ENCODE measurements at places on chromosomes 12 and 14. TPM values are rescaled to one million over a fixed set of nuclear protein-coding genes. Genes with fewer than 3 reads are reported as not detected.
A peak's percentile ranks its signal among the peaks of the same experiment; 100 is the strongest.

The IAPP gene
- total RNA-seq = not detected

DNA sequence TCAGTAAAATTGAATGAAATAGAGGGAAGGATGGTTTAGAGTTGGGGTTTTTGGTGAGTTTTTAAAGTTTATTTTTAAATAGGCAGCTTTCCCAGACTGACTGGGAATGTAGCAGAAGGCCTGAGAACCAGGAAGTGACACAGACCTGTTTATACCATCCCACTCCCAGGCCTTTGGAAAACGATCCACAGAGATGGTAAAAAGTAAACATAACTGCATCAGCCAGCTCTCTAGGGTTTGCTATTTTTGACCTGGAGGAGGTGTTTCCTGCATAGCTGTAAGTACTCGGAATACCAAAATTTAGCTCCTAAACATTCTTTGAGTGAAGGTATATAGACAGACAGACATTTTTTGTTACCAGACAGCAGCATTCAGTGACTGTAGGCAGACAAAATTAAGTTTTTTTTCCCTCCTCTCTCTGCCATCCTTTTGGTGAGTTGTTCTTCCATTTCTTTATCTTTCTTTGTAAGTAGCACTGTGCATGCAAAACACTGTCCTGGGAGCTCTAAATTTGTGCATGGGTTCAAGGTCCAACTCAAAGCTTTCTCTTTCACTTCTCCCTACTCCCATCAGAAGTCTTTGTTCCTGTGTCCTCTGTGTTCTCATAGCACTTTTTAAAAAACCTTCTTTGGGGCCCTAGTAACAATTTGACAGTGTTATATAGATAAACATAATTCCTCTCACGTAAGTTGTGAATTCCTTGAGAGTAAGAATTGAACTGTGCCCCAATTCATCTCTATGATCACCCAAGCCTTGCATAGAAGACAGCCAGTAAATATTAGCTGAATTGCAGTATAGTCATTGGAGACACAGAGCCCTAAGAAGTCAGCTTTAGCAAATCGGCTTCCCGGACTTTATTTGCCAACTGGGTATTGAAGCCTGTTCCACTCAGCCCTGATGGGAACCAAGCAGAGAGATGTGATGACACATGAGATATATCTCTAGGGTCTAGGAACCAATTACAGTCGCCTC lies 37.4 kb downstream of the SUSD6 start:
- DNase-seq = peak; percentile 50

GRCh38 chr12:124538194-124539082 lies 29.0 kb downstream of the NCOR2 start:
- DNase-seq = no peak

The PRB2 gene
- not detected for total RNA-seq

- no peak for DNase-seq
These were observed 37.9 kb upstream of the TMEM179 start for GRCh38 chr14:104642540-104642868.

DNA sequence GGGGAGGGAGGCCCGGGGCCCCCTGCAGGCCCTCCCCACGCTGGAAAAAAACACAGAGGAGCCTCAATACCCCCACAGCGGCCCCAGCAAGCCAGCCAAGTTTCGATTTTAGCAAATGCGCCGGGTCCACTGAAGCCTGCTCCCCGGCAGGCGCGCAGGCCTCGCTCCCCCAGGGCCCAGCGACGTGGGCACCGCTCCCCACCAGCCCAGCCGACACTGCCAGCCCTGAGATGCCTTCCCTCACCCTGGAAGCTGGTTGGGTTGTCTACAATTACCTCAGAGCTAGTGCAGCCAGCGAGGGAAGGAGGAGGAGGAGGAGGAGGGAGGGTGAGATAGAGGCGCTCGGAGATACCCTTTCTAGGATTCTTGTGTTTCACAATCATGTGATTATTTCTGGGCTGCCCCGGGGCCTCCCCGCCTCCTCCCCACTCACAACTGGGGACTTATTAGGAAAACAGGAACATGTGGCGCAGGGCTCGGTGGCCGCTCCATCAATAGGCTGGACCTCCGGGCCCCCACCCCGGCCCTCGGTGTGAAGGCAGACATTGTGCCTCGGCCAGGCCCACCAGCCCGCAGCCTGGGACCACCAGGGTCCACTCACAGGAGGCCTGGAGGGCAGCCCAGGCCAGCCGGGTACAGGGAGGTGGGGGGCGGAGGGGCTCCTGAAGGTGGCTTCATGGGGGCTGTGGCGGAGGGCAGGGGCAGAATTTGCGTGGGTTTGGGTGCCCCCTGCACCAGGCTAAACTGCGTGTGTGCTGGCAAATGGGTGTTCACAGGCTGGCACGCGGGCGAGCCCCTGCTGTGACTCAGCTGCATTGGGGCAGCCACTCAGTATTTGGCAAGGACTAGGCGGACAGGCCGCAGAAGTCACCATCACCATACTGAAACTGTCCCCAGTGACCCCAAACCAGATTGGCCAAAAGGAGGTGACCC lies 109.9 kb downstream of the NCOR2 start:
- no peak for DNase-seq

The VCPKMT gene
- 12.9 TPM for total RNA-seq

DNA sequence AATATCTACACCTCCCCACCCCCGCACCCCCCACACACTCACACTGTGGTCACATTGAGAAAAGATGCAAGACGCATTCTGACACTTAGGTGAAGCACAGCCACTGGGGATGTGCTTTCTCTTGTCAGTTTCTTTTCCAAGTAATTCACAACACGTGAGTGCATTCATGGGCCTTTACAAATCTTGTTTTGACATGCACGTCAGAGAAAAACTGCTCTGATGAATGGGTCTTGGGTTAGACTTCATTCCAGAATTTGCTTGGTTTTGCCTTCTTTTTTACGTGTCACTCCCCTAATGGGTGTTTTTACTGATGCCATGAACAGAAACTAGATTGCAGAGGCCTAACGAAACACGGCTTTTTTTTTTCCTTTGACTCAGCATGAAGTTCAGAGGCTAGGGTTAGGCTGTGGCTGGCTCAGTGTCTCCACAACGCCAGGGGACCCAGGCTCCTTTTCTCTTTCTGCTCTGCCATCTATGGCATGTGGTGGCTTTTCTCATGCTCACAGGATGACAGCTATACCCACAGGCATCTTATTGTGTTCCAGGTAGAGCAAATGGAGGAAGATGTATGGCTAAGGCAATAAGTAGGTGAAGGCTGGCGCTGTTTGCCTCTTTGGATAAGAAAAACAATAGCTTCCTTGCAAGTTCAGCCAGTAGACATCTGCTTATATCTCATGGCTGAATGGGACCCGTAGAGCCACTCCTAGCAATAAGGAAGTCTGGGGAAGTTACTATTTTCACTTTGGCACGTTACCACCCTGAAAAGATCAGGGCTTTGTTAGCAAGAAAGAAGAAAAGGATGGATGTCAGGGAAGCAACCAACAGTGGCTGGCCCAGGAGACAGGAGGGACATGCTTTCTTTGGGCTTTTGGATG lies 253.3 kb downstream of the SLC15A4 start:
- no peak for DNase-seq

The ALG10B gene
- 24.1 TPM for total RNA-seq

GRCh38 chr14:86714575-86714974 lies 1184.6 kb downstream of the FLRT2 start:
- no peak for DNase-seq
